ENCODE measurements at places on chromosomes 11 and 22.

DNA sequence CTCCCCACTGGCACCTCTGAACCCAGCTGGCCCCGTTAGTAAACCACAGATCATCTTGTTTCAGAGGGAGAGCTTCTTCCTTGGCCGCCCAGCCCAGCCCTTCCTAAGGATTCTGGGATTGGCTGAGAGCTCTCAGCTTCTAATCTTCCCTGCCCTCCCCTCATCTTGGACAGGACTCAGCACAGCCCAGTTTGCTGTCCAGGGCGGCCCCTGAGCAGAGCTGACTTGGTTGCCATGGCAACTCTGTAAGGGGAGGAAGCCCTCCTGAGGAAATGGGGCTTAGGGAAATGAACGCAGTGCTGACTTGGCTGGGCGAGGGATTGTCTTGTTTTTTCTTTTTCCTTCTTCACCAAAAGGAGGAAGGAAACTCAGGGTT lies 4.6 kb downstream of the APOL4 start:
- DNase-seq, result no peak

DNA sequence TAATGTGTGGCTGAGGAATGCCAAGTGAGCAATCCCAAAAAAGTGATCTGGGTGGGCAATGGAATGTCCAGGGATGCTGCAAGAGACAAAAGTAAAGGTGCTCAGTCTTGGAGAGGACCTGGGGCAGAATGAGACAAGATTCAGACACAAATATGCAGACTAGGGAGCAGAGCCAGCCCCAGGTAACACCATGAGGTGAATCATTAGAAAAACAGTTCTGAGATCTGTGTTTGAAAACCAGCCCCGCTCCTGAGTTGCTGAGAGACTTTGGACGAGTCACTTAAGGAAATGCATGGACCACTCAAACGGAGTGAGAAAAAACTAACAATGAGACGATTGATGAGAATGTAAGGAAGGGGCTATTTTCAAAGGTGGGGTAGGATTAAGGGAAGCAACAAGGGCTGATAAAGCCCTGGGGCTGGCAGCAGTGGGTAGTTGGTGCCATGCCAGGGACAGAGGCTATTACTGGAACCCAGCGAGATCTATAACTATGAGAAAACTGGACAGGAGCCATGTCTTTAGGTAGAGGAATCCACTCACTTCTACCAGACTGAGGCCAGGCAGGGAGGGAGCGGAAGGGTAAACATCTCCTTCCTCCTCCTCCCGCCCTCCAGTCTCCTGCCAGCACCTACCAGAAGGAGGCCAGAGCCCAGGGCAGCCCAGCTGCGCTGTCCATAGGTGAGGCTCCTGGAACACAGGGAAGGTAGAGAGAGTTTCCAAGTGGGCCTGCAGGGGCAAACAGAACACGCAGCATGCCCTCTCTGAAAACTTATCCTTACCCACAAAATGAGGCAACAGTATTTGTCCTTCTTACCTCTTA lies 130.4 kb upstream of the TEAD1 start:
- DNase-seq, result no peak

- DNase-seq, result no peak
Measured at GRCh38 chr22:12601870-12602779, 2925.9 kb upstream of the OR11H1 start.

DNA sequence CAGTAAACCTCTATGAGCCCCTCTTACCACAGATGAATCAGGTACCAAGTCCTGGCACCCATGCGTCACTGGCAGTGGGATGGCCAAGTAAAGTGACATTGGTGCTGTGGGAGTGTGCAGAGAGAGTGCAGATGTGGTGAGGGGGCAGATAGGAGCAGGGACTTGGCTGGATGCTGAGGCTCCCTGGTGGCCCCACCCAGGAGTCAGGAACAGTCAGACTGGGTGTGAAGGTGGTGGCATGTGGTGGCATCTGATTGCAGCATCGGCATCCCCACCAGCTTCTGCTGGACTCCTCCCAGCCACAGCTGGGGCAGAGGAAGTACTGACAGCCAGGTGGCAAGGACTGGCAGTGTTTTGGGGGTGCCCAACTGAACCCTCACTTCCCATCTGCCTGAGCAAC lies 11.4 kb downstream of the DGAT2 start:
- DNase-seq, result no peak

GRCh38 chr11:128763224-128763623 lies 69.4 kb downstream of the FLI1 start:
- no peak for DNase-seq

GRCh38 chr11:65181569-65182257 lies at the start of gene CAPN1:
Gene CAPN1, plus strand, starts transcription at chr11:65181928. Its CDS starts 774 bp downstream, at chr11:65182702.
- DNase-seq, result peak; percentile 62

DNA sequence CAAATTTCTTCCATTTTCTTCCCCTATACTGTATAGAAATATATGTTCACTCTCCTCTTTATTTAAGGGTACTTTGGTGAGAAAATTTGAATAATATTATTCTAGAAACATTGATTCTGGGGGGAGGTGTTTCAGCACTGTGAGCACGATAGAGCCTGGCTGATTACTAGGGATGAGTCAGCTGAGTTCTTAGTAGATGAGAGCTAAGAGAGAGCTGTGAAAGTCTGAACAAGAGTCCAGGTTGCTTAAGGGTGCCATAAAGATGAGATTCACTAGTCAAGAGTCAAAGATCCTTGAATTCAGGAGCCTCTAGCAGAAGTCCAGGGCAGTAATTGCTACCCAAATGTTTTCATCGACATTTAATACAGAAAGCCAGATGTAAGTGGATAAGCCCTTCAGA lies 756.6 kb upstream of the API5 start:
- no peak for DNase-seq

DNA sequence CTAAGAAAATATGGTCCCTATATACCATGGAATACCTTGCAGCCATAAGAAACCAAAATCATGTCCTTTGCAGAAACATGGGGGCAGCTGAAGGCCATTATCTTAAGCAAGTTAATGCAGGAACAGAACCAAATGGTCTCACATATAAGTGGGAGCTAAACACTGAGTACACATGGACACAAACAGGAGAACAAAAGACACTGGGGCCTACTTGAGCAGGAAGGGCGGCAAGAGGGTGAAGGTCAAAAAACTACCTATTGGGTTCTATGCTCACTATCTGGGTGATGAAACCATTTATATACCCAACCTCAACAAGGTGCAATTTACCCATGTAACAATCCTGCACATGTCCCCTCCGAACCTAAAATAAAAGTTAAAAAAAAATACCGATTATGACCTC lies 22.5 kb downstream of the GAS2 start:
- no peak for DNase-seq

- no peak for DNase-seq
Measured at GRCh38 chr11:106001304-106002012, 20.6 kb downstream of the MSANTD4 start.
